ENCODE measurements at places on chromosomes 5 and 9.

- no peak overlapping the region for H3K27ac ChIP-seq
- H3K4me1 ChIP-seq = peaks cover 30% of the 10 kb centered on the region
- peaks cover 19% of the 10 kb centered on the region for H3K27me3 ChIP-seq
- no peaks in the 10 kb centered on the region for H3K36me3 ChIP-seq
- H3K4me3 ChIP-seq = peak overlapping the region; percentile 31
These were observed 35.9 kb upstream of the HSPA9 start for GRCh38 chr5:138610918-138611677.

DNA sequence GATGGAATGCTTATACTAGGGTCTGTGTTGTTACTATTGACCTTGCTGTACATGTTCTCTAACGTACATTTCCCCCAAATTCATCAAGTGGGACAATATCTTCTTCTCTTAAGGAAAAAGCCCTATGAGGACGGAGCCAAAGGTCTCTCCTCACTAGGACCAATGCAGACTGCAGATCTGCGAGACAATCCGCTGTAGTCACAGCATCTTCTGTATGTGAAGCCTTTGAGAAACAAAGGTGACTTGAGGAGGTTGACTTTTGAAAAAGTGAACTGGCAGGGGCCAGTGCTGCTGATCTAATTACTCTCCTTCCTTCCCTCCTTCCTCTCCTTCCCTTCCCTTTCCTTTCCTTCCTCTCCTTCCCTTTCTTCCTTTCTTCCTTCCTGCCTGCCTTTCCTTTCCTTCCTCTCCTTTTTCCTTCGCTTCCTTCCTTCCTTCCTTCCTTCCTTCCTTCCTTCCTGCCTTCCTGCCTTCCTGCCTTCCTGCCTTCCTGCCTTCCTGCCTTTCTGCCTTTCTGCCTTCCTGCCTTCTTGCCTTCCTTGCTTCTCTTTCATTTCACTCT lies 71.1 kb upstream of the BASP1 start:
- no peak overlapping the region for H3K4me3 ChIP-seq
- no peak for DNase-seq
- no peaks in the 10 kb centered on the region for H3K27me3 ChIP-seq
- peaks cover 53% of the 10 kb centered on the region for H3K4me1 ChIP-seq
- no peak overlapping the region for H3K27ac ChIP-seq
- peaks cover 11% of the 10 kb centered on the region for H3K36me3 ChIP-seq

- no peaks in the 10 kb centered on the region for H3K27me3 ChIP-seq
- H3K36me3 ChIP-seq = peaks cover 5% of the 10 kb centered on the region
- H3K27ac ChIP-seq = no peak overlapping the region
- no peaks in the 10 kb centered on the region for H3K4me1 ChIP-seq
These were observed 861.8 kb downstream of the TAF11L14 start for GRCh38 chr5:18496041-18496440.

DNA sequence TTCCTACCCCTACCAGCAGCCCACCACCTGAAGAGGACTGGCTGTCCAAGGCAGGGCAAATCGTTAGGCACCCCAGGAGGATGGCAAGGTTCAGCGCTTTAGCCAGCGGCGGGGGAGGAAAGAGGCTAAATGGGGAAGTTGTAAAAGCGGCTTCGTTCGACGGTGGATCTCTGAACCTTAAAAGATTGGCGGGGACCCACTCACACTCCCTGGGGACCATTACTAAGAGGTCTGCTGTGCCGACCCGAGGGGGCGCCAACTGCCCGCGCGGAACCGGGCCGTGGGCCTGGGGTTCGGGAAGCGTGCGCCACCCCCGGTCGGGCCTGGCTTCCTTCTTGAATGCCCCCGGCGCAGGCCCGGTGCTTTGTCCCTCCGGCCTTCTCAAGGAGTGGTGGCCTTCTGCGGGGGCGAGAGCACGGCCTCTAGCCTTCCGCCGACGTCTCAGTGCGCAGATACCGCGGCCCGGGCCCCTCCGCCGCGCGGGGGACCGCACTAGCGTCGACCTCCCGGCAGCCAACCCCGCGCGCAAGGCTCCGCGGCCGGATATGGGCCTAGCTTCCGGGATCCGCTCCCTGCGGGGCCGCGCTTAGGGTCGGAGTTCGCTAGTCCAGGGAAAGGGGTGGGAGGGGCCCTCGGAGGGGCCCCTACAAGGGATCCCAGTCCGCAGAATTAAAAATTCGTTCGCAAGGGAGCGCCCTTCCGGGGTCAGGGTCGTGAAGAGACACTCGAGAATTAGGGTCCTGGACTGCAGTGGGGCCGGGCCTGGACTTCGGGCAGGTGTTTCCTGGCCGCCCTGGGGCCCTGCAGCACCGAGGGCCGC lies 10.5 kb downstream of the NR2F1-AS1 start:
- peaks cover 32% of the 10 kb centered on the region for H3K36me3 ChIP-seq
- no peaks in the 10 kb centered on the region for H3K27me3 ChIP-seq
- no peak for DNase-seq
- no peak overlapping the region for H3K27ac ChIP-seq

DNA sequence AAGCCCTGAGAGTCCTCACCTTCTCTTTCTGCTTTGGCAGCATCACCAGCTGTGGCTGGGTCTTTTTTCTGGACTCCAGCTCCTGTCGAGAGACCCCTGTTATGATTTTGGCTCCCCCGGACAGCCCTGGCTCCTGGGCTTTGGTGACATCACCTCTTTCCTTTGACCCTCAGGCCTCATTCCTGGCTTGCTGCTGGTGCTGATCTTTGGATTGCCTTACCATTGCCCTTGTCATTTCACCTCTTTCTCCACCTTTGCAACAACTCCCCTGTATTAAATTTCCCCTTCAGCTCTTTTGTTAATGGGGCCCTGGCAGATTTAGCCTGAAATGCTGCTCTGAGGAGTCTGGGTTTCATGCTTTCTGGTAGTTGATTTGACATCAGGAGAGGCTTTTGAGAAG lies 322.8 kb downstream of the ZSWIM6 start:
- no peak overlapping the region for H3K4me3 ChIP-seq
- DNase-seq = no peak
- peaks cover 17% of the 10 kb centered on the region for H3K27me3 ChIP-seq
- no peak overlapping the region for H3K27ac ChIP-seq
- H3K4me1 ChIP-seq = no peaks in the 10 kb centered on the region
